Stimulated activated CD8-positive, alpha-beta memory T cell treated with anti-CD3 and anti-CD28 coated beads, Interleukin-7, amount 100 ng/mL, for 1 hour (primary cell): ENCODE measurements at places on chromosomes 1 and 21.

DNA sequence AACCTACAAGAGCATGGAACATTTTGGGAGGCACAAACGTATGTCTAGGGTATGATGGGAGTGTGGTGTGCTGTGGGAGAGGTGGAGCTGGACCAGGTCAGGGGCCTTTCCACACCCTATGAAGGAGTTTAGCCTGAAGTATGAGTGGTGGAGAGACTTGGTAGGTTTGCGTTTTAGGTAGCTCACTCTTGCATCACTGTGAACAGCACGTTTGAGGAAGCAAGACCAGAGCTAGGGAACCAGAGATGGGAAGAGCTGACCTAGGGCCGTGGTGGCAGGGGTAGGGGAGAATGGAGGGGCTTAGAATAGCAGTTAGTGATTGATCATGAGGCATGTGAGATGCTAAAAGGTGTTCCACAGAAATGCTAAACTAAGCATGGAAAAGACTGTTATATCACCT lies 25.1 kb upstream of the ZFP69B start:
- no peak for DNase-seq

DNA sequence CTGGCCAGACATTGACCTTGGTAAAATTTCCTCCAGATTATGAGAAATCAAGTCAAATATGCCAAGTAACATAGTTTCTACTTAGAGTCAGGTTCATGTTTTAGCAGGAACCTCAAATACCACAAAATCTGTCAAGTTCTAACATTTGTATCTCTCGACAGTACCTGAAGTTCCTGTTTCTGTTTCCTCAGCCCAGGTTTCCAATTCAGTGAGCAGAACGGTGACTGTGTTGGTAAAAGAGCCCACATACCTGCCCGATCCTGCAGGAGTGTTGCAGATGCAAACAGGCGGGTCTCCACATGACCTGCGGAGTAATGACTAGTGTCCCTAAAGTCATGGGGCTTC lies 57.9 kb upstream of the LGALS8 start:
- no peak for DNase-seq

GRCh38 chr1:147753081-147753480 lies 7.3 kb downstream of the GJA5 start:
- DNase-seq = no peak

DNA sequence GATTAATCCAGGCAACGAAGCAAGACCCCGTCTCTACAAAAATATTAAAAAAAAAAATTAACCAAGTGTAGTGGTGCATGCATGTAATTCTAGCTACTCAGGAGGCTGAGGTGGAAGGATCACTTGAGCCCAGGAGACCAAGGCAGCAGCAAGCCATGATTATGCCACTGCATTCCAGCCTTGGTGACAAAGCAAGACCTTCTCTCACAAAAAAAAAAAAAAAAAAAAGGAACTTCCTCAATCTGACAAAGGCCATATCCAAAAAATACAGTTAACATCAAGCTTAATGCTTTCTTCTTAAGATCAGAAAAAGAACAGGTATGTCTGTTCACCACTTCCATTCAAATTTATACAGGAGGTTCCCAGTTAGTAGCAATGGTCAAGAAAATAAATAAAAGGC lies 54.4 kb downstream of the EVI5 start:
- DNase-seq = no peak

GRCh38 chr21:45570826-45571601 lies 28.8 kb upstream of the SLC19A1 start:
- no peak for DNase-seq

GRCh38 chr1:232421143-232421796 lies 208.7 kb downstream of the SIPA1L2 start:
- DNase-seq = no peak
